ENCODE measurements at places on chromosomes 16 and 17.

DNA sequence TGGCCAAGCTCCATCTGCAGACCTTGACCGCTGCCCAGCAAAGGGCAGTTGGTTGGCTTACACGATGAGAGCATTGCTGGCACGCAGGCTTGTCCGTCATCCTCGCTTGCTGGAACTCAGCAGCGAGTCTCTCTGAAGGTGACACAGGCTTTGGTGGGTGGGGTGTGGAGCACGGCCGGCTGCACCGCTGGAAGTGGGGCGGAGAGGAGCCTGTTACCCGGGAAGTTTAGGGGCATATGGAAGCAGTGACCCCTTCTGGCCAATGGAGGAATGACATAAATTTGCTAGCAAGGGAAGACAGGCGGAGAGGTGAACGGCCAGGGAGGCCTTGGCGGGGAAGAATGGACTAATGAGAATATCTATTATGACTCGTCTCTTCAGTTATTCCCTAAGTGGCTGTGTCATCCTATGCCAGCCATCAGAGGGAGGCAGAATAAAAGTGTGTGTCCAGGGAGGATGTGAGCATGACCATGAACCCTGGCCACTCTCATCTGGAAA, 65.9 kb upstream of the SDK2 start:
- DNase-seq = peak; percentile 60

GRCh38 chr16:68539711-68540239, 684 bp downstream of the ZFP90 start:
- DNase-seq = peak; percentile 1

- DNase-seq = peak; percentile 19
These were observed 5.8 kb downstream of the DHX38 start for GRCh38 chr16:72099377-72099818.

GRCh38 chr17:8068736-8069586, 18.6 kb downstream of the ALOX12B start:
- no peak for DNase-seq

DNA sequence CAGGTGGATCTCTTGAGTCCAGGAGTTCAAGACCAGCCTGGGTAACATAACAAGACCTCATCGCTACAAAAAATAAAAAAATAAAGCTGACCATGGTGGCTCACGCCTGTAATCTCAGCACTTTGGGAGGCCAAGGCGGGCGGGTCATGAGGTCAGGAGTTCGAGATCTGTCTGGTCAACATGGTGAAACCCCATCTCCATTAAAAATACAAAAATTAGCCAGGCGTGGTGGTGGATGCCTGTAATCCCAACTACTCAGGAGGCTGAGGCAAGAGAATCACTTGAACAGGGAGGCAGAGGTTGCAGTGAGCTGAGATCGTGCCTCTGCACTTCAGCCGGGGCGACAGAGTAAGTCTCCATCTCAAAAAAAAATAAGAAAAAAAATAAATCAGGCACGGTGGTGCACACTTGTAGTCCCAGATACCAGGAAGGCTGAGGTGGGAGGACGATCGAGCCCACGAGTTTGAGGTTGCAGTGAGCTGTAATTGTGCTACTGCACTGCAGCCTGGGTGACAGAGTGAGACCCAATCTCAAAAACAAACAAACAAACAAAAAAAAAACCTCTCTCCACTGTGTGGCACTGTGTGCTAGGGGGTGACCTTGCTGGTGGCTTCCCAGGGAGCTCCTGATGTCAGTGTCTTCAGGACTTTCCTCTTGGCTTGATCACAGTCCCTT, 19.8 kb upstream of the MAPK3 start:
- DNase-seq = no peak

DNA sequence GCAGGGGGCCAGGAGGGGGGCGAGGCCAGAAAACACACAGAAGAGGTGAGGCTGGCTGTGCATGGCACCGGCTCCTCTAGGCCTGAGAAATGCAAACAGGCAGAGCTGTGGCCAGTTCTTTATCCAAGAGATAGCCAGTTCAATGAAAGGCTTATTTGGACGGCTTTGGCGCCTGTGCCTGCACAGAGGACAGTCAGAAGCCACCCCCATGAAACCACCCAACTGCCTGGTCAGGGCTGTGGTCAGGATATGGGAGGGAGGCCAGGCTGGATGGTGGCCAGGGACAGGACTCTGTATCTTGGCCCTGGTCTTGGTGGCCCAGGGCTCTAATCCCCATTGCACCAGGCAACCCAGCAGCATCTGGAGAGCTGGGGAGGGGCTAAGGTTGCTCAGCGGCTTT, 24.5 kb upstream of the GPRC5C start:
- DNase-seq = no peak

DNA sequence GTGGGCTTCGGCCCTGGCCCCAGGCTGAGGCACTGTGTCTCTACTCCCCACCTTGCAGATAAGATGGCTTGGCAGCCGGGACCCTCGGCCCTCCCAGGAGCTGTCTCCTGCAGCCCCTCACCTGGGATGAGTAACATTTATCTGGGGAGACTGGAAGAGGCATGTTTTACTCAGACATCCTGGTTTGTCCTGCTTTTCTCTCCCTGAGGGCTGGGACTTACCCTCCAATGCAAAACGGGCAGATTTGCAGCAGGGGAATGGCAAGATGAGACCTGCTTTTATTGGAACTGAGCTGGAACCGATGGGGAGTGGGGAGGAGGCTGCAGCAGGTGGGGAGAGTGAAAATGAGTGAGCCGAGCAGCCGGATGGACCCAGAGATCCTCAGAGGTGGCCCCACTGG, 27.3 kb upstream of the UBE2G1 start:
- DNase-seq = no peak

GRCh38 chr17:71636644-71637043, 484.2 kb upstream of the SOX9 start:
- DNase-seq = no peak
